ENCODE measurements at places on chromosomes 4 and X.

GRCh38 chr4:44704673-44705072, 21.7 kb downstream of the GNPDA2 start:
- no peak for DNase-seq

- DNase-seq: no peak
Observed at GRCh38 chrX:50372966-50373365, 97.7 kb downstream of the DGKK start.

GRCh38 chr4:123077330-123077729, 154.9 kb upstream of the NUDT6 start:
- no peak for DNase-seq

DNA sequence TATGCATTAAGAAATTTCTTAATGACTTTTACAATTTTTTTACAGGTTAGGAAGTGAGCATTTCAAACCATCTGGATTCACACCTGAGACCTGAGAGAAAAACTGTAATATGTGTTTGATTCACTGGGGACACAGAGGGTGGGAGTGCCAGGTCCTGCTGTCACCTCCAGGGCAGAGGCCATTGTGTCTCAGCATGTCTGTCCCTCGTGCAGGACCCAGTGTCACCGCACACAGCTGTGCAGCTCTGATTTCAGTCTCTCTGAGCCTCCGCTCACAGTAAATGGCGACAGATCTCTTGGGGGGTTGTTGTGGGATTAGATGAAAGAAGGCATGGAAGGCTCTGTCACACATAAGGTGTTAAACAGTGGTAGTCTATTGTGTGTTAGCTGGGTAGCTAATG, 23.0 kb upstream of the CLDN24 start:
- DNase-seq: no peak

DNA sequence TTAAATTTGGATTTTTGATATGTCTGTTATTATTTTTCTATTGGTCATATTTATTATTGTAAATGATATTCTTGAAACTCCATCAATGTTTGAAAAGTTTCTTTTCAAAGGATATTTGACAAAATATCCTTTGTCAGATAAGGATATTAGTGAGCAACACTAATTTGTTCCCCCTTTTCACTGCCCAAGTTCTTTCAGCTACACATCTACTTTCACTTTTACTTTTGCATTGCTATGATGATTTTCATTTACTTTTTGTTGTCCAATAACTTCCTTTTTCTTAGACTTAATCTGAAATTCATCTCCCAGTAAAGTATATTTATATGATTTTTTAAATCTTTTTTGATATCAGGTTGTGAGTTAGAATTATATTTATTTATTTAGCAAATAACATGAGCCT, 542.3 kb upstream of the ADGRL3 start:
- DNase-seq: no peak

DNA sequence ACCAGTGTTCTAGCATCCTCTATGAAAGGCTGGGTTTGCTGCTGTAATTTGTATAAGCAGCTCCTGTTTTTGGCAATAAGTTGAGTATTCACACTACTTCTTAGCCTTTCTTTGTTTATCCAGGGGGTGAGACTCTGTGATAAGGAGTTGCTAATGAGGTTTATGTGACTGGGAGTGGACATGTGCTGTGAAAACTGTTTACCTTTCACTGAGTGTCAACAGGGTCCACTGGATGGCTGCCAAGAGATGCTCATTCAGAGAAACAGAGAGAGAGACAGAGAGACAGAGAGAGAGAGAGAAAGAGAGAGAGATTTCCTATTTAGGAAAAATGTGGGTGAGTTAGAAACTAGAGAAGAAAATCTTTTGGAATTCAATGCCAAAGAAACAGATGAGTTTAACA, 233.9 kb downstream of the CHIC2 start:
- DNase-seq: no peak

DNA sequence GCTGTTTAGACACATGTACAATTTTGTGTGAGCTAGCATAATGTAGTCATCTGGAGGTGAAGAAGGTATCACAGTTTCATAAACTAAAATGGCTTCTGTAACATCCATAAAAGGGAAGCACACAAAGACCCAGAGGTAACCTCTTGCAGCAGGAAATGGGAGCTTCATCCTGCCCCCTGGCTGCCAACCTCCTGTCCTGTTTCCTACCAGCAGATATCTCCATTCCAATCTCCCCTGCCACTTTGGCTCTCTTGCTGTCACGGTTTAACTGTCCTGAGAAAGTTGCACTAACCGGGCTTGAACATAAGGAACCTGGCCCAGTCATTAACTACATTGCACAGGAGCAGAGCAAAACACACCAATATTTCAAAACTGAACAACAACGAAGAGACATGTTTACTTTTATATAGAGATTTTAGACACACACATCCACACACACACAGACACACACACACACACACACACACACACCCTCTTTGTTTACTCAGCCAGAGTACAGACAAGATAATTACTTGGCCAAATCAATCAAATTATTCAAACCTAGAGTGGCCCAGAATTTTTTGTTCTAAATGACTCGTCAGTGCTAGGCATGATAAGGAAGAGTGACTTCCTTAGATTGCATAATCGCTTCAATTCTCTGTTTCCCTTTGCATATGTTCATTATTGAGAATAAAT, 24.2 kb downstream of the MID2 start:
- no peak for DNase-seq

All from prostate gland (tissue), 2 donors.